Stimulated activated CD8-positive, alpha-beta memory T cell treated with anti-CD3 and anti-CD28 coated beads, Interleukin-7, amount 100 ng/mL, for 1 hour (primary cell): ENCODE measurements at places on chromosomes 13 and 19.

DNA sequence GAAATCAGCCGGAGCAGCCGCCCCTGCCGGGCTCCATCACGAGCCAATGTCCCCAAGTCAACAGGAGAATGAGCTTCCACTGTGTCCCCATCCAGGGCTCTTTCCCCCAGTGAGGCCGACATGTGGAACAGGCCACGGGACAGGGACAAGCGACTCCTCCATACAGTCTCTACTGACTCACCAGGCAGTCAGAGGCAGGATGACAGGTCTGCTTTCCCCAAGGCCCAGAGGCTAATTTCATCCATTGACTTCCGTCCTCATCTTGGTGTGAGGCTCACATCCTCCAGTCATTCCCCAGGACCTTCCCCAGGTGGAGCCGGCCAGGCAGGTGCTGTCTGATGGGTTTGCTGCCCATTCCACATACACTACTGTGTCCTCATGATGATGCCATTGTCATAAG, 3.5 kb downstream of the CEACAM6 start:
- DNase-seq, result no peak

DNA sequence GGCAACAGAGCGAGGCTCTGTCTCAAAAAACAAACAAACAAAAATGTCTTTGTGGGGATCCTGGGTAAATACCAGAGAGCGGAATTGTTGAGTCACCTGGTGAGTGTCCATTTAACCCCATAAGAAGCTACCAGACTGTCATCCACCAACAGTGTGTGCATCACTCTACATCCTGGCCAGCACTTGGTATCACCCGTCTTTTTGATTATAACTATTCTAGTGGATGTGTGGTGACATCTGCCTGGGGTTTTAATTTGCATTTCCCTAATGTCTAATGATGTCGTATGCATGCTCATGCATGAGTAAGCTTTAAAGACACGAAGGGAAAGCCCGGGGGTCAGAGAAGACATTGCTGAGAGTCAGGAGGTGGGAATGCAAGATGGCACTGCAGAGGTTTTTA, 126.7 kb upstream of the MRI1 start:
- DNase-seq, result no peak

GRCh38 chr19:16025108-16026101, 50.9 kb upstream of the TPM4 start:
- DNase-seq, result no peak

DNA sequence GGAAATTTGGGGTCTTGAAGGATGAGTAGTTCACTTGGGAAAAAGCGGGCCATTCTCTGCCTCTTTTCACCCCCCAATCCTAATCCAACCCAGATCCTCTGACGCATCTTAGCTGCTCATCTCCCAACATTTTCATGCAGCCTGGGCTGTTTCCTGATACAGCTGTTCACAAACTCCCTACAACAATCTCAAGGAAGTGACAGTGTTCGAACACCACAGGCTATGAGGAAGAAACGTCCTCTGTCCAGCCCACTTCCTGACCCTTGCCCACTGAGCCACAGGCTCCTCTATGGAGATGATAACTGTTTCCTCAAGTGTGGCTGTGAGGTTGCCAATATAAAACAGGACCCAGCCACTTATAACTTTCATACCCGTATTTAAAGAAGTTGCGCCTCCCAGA, 16.2 kb downstream of the LMTK3 start:
- DNase-seq, result no peak

DNA sequence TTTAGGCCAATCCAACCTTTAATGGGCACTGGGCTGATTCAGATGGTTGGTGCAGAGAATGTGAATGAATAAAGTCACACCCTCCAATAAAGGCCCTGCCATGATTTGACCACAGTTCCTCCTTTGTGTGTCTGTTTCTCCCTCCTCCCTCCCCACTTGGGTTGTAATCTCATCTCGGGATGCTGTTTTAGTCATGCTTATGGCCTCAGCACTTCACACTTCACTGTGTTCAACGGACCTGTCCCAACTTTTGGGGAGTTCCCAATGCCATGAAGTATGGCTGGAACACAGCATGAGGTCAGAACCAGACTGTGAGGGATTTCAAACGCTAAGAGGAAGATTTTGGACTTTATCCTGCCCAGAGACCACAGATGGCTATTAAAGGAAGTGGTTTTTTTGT, 5.6 kb upstream of the RAB8A start:
- DNase-seq, result no peak

- DNase-seq, result peak; percentile 71
Observed at GRCh38 chr19:47573071-47574026, at the start of gene ZNF541. Gene ZNF541 (minus strand): TSS chr19:47573148. CDS start chr19:47555856, 17,292 bp downstream.

GRCh38 chr19:48370955-48371354, 6.8 kb downstream of the SYNGR4 start:
- no peak for DNase-seq

- no peak for DNase-seq
Observed at GRCh38 chr19:13573056-13573667, 66.9 kb upstream of the CACNA1A start.

DNA sequence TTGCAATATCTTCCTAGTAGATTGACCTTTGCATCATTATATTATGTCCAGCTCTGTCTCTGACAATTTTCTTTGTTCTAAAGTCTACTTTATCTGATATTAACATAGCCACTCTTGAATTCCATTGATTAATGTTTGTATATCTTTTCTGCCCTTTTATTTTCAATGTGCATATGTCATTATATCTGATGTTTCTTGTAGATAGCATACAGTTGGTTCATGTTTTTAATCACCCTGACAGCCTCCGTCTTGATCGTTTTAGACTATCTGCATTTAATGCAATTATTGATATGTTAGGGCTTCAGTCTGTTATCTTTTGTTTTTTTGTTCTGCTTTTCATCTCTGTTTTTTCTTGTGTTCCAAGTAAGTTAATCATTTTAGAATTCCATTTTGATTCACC, 159.8 kb downstream of the ENOX1 start:
- DNase-seq, result no peak

GRCh38 chr13:21934284-21934683, 263.4 kb downstream of the FGF9 start:
- no peak for DNase-seq

DNA sequence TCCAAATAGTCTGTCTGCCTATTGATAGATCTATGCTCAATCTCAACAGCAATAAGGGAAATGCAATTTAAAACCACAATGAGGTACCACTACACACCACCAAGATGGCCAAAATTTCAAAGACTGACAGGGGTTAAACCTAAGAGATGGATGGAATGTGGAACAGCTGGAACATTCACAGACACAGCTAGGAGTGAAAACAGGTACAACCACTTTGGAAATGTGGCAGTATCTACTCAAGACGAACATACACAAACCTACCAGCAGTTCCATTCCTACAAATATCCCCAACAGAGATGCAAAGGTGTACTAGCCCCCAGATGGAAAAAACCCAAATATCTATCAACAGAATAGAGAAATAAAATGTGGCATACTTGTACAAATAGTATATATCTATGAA, 86.4 kb downstream of the TSC22D1 start:
- DNase-seq, result no peak

- no peak for DNase-seq
Observed at GRCh38 chr13:52851137-52851962, 2.9 kb upstream of the PCDH8 start.

DNA sequence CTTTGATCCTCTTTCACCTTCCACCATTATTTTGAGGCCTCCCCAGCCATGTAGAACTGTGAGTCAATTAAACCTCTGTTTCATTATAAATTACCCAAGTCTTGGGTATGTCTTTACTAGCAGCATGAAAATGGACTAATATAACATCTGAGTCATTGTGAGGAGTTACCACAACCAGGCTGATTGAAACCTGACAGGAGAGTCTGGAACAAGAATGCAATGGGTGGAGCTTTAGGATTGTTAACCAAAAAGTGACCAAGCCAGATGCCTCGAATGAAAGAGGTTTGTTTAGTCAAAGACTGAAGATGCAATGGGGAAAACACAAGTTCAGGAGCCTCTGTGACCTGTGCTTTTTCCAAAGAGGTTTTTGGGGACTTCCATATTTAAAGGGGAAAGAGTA, 659.0 kb downstream of the SLITRK6 start:
- no peak for DNase-seq

GRCh38 chr13:40505196-40505595, 161.2 kb downstream of the FOXO1 start:
- DNase-seq, result no peak

GRCh38 chr19:55251341-55252081, 7.3 kb downstream of the PPP6R1 start:
- no peak for DNase-seq

DNA sequence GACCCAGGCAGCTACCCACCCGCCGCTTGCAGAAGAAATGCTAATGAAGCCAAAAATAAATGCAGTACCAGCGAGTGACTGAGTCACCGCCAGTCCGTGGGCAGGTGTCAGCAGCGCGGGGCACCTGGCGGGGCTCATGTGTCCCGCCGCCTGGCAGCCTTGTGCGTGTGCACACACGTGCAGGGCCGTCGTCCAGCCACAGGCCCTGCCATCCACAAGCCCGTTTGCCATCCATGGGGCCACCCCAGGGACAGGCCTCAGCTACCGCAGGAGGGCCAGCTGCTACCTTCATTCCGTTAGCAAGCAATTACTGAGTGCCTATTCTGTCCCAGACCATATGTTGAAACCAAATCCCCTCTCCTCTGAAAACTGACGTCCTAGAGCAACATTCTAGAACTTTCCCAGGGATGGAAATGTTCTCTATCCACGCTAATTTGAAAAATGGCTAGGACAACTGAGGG, 20.5 kb downstream of the NCAN start:
- no peak for DNase-seq
